Astrocyte (in vitro differentiated cells and primary cell): ENCODE measurements at places on chromosomes 12 and 14. TPM values are rescaled to one million over a fixed set of nuclear protein-coding genes. Genes with fewer than 3 reads are reported as not detected.

The PLEKHH1 gene
- 2.3 and 3.3 TPM in 2 replicates for total RNA-seq

The GLTP gene
- total RNA-seq: 23.5 and 27.1 TPM in 2 replicates

The KRT5 gene
- 0.25 TPM in 1 of 2 replicates, not detected in the other for total RNA-seq

The CCDC177 gene
- not detected in 2 replicates for total RNA-seq

The MANSC1 gene
- 2.5 and 2.9 TPM in 2 replicates for total RNA-seq

The CCND2 gene
- 607 and 726 TPM in 2 replicates for total RNA-seq

The OR4E2 gene
- not detected in 2 replicates for total RNA-seq

The CMA1 gene
- total RNA-seq: not detected in 2 replicates

The SPX gene
- 19.8 and 26.1 TPM in 2 replicates for total RNA-seq

The IQSEC3 gene
- total RNA-seq: 0.34 and 0.46 TPM in 2 replicates

The ATF1 gene
- total RNA-seq: 23.3 and 25.0 TPM in 2 replicates

GRCh38 chr14:61569812-61570548 lies 125.3 kb upstream of the HIF1A start:
- peak overlapping the region; percentile 15 for H3K4me3 ChIP-seq
- peak overlapping the region; percentile 80 for H3K27ac ChIP-seq
- peaks cover 74% of the 10 kb centered on the region for H3K4me1 ChIP-seq
- no peaks in the 10 kb centered on the region for H3K27me3 ChIP-seq

DNA sequence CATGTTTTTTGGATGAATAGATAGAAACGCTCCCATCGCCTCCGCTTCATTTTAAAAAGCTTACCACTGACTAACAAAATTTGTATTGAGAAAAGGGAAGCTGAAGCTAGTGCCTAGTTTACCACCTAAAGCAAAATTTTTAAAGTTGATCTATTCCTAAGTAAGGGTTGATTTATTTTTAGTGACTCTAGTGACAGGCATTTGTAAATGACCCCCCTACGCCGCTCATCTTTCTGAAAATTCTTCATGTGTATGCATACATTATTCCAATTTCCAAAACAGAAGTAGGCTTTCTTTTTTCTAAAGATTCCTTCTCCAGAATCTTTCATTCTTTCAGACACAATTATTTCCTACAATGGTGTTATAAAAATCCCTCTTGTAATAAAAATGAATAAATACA lies 5.4 kb downstream of the HMGA2 start:
- H3K36me3 ChIP-seq: peaks cover 52% of the 10 kb centered on the region
- H3K27me3 ChIP-seq: no peaks in the 10 kb centered on the region
- H3K4me1 ChIP-seq: peaks cover 19% of the 10 kb centered on the region

- H3K4me1 ChIP-seq: peaks cover 12% of the 10 kb centered on the region
- no peaks in the 10 kb centered on the region for H3K36me3 ChIP-seq
- peak; percentile 4 for DNase-seq
- no peaks in the 10 kb centered on the region for H3K27me3 ChIP-seq
- no peak overlapping the region for H3K27ac ChIP-seq
- peak overlapping the region; percentile 61 for H3K4me3 ChIP-seq
These were observed 1.1 kb downstream of the BRI3BP start for GRCh38 chr12:124994437-124994975.

DNA sequence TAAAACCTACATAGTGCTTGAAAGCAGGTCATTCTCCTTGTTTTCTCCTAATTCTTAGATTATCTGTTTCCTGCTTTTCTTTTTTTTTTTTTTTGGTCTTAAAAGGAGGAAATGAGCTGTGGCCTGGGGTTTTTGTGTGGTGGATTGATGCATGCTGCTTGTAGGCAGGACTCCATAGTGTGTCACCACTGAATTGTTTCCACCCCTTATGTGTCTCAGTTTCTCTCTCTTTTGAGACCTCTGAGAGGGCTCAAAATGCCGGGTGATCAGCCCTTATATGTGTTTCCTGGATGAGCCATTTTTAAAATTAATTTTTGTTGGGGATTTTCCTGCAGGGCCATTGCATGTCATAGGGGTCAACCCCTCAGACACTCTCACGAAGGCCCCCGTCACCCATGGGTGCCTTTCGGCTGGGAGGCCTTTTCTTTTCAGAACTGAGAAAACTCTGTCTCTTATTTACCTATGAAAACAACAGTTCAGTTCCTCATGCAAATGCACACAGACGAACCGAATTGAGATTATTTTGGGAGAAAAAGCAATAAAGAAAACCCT lies 32.0 kb upstream of the LRRK2 start:
- no peak for DNase-seq
- no peaks in the 10 kb centered on the region for H3K36me3 ChIP-seq
- no peak overlapping the region for H3K27ac ChIP-seq
- H3K4me3 ChIP-seq: no peak overlapping the region
- no peaks in the 10 kb centered on the region for H3K4me1 ChIP-seq

DNA sequence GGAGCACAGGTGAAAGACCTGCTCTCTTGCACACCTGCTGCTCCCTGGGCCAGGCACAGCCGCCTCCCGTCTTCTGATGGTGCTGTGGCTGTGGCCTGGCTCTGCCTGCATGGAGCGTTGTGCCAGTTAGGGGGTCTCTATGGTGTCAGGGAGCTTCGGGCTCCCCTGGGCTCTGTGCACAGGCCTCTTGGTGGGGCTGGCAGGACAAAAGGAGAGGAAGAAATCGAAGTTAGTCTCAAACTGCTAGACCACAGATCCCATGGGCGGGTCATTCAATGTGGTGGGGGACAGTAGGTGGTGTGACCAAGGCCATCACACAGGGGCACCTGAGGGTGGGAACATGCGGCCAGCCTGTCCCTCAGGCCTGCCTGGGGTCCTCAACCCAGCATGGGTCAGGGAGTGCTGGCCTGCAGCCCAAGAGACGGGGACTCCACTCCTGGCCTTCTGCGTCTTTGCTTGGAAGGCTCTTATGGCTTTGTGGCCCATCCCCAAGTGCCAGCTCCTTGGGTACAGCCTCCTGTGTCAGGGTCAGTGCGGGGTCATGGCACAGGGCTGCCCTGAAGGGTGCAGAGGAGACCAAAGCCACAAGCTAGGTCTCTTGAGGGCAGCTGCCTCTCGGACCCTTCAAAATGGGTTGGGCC lies 84.1 kb downstream of the KIF26A start:
- H3K4me1 ChIP-seq: no peaks in the 10 kb centered on the region
- H3K36me3 ChIP-seq: no peaks in the 10 kb centered on the region
- no peak overlapping the region for H3K27ac ChIP-seq

- peaks cover 3% of the 10 kb centered on the region for H3K36me3 ChIP-seq
- H3K27ac ChIP-seq: peak overlapping the region; percentile 75
- H3K4me1 ChIP-seq: peaks cover 59% of the 10 kb centered on the region
- DNase-seq: no peak
These were observed 31.1 kb downstream of the SH2B3 start for GRCh38 chr12:111436811-111437210.

DNA sequence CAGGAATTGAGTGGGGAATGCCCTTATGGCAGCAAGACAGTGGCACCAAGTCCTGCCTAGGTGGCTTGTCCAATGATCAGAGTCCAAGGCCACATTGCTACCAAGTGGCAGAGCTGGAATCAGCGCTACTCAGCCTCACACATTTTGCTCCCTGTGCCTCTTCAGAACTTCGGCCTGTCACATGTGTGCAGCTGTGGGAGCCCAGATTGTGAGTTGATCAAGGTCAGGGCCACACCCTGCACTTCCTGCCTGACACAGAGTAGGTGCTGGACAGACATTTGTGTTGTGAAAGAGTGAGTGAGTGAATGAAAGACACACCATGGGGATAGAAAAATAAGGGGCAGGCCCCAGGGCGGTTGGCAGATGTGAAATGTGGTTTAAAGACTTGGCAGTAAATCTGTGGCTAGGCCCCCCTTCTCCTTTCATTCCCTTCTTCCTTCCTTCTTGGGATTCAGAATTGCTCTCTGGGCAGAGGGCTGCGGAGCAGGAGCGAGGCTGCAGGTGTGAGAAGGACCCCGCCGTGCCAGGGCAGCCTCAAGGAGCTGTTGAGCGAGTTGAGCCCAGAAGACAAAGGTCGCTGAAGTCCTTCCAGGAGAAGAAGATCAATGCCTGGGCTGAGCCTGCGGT lies 83.5 kb downstream of the SLC25A47 start:
- H3K27me3 ChIP-seq: no peaks in the 10 kb centered on the region
- H3K36me3 ChIP-seq: no peaks in the 10 kb centered on the region
- DNase-seq: peak; percentile 51
- no peak overlapping the region for H3K27ac ChIP-seq
- no peak overlapping the region for H3K4me3 ChIP-seq

- no peak for DNase-seq
- H3K4me1 ChIP-seq: peaks cover 5% of the 10 kb centered on the region
- no peaks in the 10 kb centered on the region for H3K27me3 ChIP-seq
These were observed 145.0 kb upstream of the SLC38A2 start for GRCh38 chr12:46517579-46517962.

GRCh38 chr12:62694632-62695031 lies 228.0 kb downstream of the MON2 start:
- H3K27ac ChIP-seq: no peak overlapping the region
- no peak overlapping the region for H3K4me3 ChIP-seq
- peaks cover 41% of the 10 kb centered on the region for H3K4me1 ChIP-seq
- DNase-seq: no peak
- H3K27me3 ChIP-seq: no peaks in the 10 kb centered on the region

DNA sequence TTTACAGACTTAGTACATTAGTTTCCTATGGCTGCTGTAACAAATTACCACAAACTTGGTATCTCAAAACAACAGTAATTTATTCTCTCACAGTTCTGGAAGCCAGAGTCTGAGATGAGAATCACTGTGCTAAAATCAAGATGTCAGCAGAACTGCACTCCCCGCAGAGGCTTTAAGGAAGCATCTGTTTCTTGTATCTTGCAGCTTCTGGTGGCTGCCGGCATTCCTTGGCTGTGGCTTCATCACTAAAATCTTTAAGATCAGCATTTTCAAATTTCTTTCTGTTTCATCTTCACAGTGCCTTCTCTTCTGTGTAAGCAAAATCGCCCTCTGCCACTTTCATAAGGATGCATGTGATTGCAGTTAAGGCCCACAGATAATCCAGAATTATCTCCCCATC lies 9.4 kb downstream of the STON2 start:
- no peak for DNase-seq
- H3K4me1 ChIP-seq: no peaks in the 10 kb centered on the region
- no peaks in the 10 kb centered on the region for H3K36me3 ChIP-seq
- no peak overlapping the region for H3K27ac ChIP-seq
- H3K27me3 ChIP-seq: peaks cover 12% of the 10 kb centered on the region

DNA sequence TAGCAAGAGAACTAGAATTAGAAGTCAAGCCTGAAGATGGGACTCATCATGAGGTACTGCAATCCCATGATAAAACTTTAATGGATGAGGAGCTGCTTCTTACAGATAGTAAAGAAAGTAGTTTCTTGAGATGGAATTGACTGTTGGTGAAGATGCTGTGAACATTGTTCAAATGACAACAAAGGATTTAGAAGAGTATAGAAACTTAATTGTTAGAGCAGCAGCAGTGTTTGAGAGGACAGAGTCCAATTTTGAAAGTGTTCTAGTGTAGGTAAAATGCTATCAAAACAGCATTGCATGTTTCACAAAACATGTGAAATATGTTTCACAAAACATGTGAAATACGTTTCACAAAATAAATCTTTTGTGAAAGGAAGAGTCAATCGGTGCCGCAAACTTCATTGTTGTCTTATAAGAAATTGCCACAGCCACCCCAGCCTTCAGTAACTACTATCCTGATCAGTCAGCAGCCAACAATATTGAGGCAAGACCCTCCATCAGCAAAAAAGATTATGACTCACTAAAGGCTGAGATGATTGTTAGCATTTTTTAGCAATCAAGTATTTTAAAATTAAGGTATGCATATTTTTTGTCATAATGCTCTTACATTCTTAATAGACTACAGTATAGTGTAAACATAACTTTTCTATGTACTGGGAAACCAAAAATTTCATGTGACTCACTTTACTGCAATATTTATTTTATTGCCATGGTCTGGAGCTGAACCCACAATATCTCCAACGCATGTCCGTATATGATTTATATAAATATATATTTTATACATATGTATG lies 173.4 kb upstream of the BMP4 start:
- DNase-seq: peak; percentile 26
- no peaks in the 10 kb centered on the region for H3K4me1 ChIP-seq
- no peak overlapping the region for H3K4me3 ChIP-seq

GRCh38 chr14:49559979-49560768 lies 26.0 kb downstream of the RPS29 start:
- H3K36me3 ChIP-seq: no peaks in the 10 kb centered on the region
- no peaks in the 10 kb centered on the region for H3K27me3 ChIP-seq
- no peaks in the 10 kb centered on the region for H3K4me1 ChIP-seq
- DNase-seq: no peak
- H3K27ac ChIP-seq: no peak overlapping the region

- no peaks in the 10 kb centered on the region for H3K27me3 ChIP-seq
- H3K27ac ChIP-seq: no peak overlapping the region
- no peaks in the 10 kb centered on the region for H3K4me1 ChIP-seq
- H3K4me3 ChIP-seq: no peak overlapping the region
These were observed 67.7 kb downstream of the EEA1 start for GRCh38 chr12:92861381-92861780.

DNA sequence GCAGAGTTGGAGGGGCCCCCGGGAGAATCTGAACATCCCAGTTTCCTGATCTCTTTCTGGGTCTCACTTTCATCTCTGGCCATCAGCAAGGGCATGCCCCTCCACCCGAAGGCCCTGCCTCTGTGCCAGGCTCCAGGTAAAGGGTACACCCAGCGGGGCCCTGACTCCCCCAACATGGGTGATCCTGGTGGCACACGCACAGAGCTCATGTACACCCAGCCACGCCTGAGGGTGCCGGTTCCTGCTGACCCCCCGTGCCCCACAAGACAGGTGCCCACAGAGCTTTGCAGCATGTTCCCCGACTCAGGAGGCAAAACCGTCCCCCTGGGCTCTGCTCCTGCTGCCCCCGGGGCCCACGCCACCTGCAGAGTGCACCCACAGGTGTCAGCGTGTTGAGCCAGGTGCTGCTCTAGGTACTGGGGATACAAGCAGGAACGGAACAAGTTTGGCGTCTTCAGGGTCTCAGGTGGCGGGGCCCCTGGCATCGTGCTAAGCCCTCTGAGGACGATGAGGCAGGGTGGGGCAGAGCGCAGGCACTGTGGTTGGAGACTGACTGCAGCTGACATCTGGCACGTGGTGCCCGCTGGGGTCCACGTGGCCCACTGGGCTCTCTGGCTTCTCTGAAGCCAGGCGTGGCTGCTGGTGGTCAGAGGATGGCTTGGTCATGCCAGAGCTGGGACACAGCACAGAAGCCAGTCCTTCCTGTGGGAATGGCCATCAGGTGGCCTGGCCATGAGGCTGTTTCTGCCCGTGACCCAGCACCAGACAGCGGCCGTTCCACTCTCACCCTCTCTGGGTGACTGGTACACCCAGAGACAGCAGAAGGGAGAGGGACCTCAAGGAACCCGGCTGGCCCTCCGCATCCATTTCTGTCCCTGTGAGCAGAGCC lies 13.8 kb downstream of the BAG5 start:
- no peak for DNase-seq
- no peak overlapping the region for H3K27ac ChIP-seq
- H3K4me1 ChIP-seq: peaks cover 10% of the 10 kb centered on the region
- no peak overlapping the region for H3K4me3 ChIP-seq

DNA sequence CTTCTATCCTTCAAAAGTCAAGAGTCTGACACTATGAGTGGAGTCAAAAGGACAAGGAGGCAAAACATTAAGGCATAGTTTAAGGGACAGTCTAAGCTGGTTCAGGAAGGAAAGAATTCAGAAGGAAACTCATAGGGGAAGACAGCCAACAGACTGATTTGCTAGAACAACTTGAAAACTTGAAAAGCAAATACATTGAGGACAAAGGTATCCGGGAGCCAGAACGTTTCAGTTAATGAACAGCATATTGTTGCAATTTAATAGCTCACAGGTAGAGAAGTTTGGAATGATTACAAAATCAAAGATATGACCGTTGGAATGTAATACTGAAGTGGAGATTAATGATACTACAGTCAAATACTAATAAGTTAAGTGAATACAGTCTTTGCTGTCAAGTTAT lies 312.8 kb upstream of the RPL10L start:
- DNase-seq: no peak
- no peaks in the 10 kb centered on the region for H3K27me3 ChIP-seq
- H3K27ac ChIP-seq: no peak overlapping the region
- H3K36me3 ChIP-seq: no peaks in the 10 kb centered on the region
